ENCODE measurements at places on chromosomes 1 and 21.

- no peak for DNase-seq
Measured at GRCh38 chr21:45465105-45465504, 60.1 kb downstream of the COL18A1 start.

DNA sequence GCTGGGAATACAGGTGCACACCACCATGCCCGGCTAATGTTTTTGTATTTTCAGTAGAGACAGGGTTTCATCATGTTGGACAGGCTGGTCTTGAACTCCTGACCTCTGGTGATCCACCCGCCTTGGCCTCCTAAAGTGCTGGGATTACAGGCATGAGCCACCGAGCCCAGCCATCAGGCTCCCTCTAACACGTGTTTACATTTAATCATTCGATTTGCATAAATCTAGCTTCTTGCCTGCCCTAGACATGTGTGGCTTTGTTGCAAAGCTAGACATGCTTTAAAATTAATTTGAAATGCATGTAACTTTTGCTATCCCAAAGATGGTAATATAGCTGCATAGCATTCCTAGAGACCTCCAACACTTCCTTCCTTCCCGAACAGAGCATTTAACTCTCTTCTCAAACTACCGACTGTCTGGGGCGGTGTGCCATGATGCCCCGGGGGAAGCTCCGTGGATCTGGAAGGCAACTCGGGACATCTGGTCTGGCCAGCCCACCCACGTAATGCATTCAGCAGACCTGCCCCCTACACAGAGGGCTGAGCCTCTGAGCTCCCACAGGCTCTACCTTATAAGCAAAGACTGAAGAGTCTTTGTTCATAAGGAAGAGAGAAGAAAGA is 34.6 kb upstream of the NID1 start:
- DNase-seq = no peak

DNA sequence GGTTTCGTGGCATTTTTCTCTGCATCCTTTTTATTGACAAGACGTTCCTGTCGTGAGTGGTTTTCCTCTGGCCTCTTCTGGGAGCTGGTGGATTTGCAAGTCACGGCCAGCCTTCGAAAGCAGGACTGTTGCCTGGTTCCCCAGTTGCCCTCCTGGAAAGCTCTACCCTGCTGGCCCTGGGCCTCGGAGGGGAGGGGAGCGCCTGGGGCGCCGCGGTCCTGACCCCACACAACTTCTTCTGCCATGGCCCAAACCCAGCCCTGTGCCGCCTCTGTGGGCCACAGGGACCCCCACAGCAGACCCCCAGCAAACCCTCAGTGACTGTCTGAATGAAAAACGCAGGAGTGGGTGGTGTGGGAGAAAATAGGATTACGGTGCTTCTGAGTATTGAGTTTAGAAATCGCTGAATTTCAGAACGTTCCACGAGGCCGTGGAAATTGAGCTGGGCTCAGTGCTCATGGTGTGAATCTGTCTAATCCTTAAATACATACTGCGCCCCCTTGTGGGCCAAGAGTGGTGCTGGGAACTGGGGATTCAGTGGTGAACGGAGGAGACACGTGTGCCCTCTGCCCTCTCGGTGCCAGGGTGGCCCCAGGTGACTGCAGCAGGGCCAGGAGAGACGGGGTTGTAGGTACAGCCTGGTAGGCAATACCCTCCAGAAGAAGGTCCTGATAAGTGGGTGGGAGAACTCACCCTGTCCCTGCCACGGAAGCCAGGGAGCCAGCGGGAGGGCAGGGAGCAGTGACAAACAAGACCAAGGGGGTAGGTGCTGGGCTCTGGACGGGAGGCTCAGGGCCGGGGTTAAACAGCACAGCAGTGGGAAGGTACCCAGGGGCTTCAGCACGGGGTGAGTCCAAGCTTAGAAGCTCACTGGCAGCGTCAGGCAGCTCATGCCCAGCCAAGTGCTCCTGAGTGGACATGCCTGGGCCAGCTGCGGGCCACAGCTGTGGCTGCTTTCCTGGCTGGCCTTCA is 101.2 kb upstream of the COL6A1 start:
- DNase-seq = peak; percentile 34

DNA sequence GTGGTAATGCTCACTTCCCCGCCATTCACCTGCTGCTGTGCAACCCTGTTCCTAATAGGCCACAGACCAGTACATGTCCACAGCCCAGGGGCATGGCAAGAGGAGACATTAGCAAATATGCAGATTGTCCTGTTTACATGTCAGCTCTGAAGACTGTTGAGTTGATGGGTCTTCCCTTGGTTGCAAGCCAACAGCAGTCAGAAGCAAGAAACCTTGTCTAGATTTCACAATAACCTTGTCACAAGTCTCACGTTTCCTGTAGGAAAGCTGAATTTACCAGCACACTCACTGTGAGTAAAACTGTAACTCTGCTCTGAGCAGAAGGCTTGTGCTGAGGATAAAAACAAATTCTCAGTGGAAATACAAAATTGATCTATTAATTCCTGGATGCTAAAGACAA is 195.1 kb downstream of the HLX start:
- DNase-seq = no peak

DNA sequence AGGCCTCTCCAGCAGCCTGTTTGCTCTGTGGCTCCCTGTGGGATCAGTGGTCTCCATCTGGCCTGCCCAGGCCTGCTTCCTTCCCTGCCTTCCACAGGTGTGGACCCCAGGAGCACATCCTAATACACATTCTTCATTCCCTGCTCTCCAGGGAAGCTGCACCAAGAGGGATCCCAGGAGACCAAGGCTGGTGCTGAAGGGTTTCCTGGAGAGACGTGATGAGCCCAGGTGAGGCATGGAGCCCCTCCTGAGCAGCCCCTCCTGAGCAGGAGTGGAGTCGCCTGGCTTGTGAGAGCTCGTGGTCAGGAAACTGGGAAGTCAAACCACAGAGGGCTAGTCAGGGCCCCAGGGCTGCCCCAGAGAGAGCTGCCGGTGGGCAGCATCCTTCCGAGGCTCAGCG is 561.4 kb downstream of the MATN1 start:
- DNase-seq = no peak

DNA sequence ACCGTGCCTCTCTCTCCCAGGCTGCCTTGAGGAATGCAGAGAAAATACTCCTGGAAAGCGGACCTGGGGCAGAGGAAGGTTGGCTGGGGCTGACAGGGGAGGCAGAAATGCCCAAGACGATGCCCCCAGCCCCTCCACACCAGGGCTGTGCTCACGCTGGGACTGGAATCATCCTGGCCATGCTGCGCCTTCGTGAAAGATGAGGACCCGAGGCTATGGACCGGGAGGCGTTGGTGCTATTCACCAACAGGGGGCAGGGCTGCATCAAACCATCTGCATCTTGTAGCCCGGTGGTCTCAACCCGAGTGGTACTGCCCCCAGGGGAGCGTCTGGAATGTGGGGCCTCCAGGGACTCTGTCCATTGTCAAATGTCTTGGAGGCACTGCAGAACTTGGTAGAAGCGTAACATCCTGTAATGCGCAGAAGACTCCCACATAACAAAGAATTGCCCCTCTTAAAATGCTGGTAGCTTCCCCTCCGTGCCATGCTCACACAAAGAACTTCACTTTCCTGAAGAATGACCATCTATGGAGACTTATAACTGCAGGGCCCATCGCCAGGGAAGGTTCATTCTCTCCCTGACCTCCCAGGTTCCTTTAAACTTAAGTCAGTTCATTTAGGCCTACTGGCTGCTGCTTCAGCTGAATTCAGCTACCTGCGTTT is 251.2 kb downstream of the RRAGC start:
- no peak for DNase-seq

DNA sequence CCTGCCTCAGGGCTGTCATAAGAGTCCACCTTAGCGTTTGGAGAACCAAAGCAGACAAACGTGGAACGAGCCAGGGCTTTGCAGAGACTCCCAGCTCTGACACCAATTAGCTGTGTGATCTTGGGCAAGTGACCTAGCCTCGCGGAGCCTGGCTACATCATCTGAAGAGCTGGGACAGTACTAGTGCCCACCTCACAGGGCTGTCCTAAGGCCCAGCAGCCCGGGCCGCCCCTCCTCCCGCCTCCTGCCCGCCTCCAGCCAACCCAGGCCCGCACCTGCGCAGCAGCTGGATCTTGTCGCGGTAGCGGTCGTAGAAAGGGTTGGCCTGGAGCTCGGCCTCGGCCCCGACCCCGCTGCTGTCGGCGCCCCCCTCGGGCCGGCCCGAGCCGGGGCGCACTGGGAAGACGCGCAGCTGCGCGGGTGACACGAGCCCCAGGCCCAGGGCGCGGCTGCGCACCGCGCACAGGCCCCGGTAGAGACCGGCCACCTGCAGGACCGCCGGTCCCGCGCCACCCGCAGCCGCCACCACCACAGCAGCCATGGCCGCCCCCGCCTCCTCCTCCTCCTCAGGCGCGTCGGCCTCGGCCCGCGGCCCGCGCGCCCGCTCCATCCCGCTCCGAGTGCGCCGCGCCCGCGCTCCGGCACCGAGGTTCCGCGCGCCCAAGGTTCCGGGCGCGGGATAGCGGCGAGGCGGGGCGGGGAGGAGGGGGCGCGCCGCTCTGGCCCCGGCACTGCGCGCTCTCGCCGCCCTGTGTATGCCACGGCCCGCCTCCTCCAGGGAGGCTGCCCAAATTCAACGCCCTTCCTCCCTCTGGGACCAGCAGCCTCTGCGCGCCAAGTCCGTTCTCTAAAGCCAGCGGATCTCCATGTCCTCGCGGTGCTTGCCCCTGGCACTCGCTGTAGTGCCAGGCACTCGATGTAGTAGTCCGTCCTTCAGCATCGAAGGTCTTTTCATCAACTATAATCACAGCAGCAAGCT is at the start of gene ATPAF1:
Gene ATPAF1 (minus strand): TSS at position 583 of the 979 bp plus-strand sequence. CDS start 42 bp downstream, at position 541.
- peak; percentile 20 for DNase-seq

- DNase-seq = no peak
Measured at GRCh38 chr1:205595435-205595834, 36.4 kb downstream of the ELK4 start.

GRCh38 chr1:89087241-89087640 is 22.2 kb upstream of the GBP1 start:
- no peak for DNase-seq

- no peak for DNase-seq
Measured at GRCh38 chr1:208497866-208498541, 253.8 kb upstream of the PLXNA2 start.

Data from C1 segment of cervical spinal cord (tissue), 14 donors.